Activated gamma-delta T cell treated with anti-CD3 and anti-CD28 coated beads, Interleukin-2, amount 50 U/mL, for 16 hours (primary cell): ENCODE measurements at places on chromosomes 5 and 9.

- no peak for DNase-seq
Observed at GRCh38 chr9:27192291-27192960, 83.4 kb downstream of the TEK start.

- no peak for DNase-seq
Observed at GRCh38 chr5:30100148-30100713, 1093.3 kb upstream of the CDH6 start.

DNA sequence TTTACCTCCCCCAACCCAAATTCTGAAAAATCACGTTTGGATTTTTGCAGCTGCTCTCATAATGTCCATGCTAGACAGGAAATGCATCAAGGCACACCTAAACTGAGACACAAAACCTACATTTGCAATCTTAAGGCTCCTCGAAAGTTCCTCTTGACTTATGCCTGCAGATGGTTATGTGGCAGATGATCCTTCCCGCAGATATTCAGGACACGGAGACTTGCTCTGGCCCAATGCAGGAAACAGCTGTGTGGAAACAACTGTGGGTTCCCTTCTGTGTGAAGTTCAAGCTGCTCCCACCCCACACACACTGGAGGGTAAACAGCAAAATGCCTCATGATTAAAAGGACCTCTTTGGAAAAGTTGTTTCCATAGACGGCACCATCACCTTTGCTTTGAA is 253.8 kb downstream of the EBF1 start:
- DNase-seq: no peak

DNA sequence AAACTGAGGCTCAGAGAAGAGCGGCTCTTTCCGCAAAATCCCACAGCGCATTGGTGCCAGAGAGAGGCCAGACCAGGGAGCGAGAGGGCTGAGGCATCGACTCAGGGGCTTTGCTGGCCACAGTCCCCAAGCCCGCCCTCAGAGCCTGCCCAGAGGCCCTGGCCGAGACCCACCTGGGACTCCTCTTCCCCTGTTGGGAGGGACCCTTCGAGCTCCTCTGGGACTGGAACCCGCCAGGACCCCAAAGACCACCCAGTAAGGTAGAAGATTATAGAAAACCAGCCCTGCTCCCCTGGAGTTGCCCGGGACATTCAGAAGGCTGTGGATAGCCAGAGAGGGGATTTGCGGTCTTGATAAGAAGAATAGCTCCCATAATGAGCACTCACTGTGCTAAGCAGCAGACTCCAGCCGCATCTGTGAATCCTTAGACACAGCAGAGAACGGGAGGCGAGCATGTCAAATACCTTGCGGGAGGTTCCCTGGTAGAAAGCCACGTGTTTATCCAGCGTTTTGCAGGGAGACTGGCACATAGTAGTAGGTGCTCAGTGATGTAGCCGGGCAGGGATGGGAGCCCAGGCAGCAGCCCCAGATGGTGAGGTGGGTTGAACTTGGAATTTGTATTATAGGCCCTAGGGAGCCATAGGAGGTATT is 651 bp upstream of the AK1 start:
- no peak for DNase-seq

GRCh38 chr5:17224858-17225511 is 7.6 kb downstream of the BASP1 start:
- no peak for DNase-seq

GRCh38 chr5:96747720-96748119 is 60.0 kb downstream of the ERAP1 start:
- DNase-seq: no peak

- DNase-seq: no peak
Observed at GRCh38 chr5:159909126-159909525, 7.2 kb upstream of the ADRA1B start.

GRCh38 chr5:14572836-14573235 is 8.8 kb upstream of the OTULINL start:
- no peak for DNase-seq

- DNase-seq: no peak
Observed at GRCh38 chr9:37383393-37383792, 39.1 kb upstream of the GRHPR start.

DNA sequence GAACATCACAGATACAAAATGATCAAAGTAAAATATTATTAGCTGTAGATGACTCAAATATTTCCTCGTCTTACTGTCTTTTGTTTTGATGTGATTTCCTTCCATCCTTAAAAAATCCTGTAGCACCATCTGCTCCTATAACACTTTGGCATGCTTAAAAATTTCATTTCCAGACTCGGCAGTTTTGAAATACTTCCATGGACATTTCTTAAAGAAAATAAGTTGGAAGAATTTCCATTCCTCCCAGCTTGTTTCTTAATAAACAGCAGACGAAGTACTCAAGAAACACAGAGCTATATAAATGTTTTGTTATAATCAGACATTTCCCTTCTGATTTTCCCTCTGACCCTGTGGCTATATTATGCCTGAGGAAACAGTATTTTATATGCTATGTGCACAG is 41.2 kb upstream of the SVEP1 start:
- no peak for DNase-seq

- no peak for DNase-seq
Observed at GRCh38 chr5:160260881-160261815, 31.8 kb downstream of the FABP6 start.

GRCh38 chr5:69231851-69232250 is 2.8 kb upstream of the CDK7 start:
- DNase-seq: no peak

DNA sequence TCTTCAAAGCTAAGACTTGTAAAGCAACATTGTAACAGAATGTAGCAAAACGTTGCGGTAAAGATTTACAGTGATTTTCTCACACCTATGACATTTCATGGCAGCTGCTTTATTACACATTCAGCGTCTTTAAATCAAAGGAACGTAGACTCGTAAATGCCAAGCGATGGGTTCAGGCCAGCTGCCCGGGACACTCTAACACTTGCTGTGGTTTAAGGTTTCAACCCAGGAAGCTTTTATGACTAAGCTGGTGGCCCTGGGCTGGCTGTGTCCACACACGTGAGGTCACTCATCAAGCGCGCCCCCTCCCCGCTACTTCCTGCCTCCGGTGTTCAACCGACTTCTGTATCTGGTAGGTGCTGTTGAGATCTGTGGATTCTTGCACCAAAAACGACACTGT is 2.5 kb downstream of the SLC6A18 start:
- no peak for DNase-seq

DNA sequence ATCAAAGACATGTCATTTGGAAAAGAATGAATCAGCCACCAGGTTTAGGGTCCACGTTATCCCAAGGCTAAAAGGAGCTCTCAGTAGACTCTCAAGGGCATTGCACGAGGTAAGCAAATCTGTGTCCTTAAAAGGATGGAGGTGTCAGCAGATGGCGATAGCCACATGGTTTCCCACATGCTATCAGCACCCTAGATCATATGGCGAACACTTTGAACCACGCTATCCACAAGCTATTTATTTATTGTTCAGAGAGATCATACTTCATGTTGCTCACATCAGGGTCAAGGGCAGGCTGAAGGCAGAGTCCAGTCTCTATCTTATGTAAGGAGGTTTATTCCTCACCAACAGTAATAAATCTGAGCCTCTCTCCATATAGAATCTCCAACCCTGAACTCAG is 43.7 kb downstream of the CDH6 start:
- no peak for DNase-seq

DNA sequence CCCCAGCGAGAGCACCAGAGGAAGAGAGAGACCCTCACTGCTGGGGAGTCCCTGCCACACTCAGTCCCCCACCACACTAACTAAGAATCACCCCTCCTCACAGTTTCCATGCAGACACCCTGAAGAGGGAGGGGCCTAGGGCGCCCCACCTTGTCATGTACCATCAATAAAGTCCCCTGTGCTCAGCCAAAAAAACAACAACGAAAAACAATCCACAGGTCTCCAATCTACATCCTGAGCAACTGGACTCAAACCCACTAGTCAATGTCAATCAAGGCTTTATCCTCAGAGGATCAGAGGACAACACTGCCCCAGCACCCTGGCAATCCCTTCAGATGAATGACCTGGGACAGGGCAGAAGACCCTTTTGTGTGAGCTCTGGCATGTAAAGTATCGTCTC is 210.1 kb upstream of the MSX2 start:
- no peak for DNase-seq

DNA sequence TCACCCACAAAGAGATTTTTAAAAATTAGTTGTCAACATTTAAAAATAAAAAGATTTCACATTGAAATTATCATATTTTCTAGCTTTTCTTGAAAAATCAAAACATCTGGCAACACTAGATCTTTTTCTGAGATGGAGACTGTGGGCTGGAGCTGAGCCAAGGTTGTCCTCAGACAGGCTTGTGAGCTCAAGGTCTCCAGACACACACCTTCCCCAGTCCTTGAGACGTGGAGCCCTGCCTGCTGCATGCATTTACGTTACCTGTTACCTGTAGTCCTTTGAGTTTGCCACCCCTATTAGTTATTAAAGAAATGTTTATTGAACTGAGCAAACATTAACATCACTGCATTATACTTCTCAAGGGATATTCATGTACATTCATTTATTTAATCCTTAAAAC is 87.5 kb upstream of the TLE1 start:
- no peak for DNase-seq

- no peak for DNase-seq
Observed at GRCh38 chr5:167463939-167464338, 827.5 kb upstream of the WWC1 start.

- no peak for DNase-seq
Observed at GRCh38 chr9:130959809-130960334, 20.8 kb upstream of the FIBCD1 start.

- no peak for DNase-seq
Observed at GRCh38 chr9:131447600-131447999, 53.7 kb downstream of the PRRC2B start.

GRCh38 chr9:105305856-105306255 is 61.4 kb downstream of the SLC44A1 start:
- DNase-seq: no peak

DNA sequence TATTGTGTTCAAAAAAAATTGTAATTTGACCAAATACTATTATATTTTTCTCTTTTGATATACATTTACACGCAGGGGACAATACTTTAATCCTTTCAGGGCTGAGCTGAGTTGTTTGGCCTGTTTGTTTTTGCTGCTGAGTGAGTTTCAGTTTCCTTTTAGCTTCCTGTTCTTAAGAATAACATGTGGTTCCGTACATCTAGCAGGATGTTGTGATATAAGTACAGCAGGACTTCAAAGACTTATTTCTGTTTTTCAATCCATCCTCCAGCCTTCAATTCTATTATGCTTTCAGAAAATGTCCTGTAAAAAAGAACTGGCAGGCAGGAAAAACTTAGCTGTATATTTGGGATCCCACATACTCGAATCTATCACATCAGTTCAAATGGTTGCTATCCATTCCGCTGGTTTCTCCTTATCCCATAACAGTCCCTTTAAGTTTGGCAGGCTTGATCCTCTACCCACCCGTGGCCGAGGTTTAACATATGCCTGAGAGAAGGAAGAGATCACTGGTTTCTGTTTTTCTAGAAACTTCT is 1037.3 kb upstream of the ACO1 start:
- DNase-seq: no peak

DNA sequence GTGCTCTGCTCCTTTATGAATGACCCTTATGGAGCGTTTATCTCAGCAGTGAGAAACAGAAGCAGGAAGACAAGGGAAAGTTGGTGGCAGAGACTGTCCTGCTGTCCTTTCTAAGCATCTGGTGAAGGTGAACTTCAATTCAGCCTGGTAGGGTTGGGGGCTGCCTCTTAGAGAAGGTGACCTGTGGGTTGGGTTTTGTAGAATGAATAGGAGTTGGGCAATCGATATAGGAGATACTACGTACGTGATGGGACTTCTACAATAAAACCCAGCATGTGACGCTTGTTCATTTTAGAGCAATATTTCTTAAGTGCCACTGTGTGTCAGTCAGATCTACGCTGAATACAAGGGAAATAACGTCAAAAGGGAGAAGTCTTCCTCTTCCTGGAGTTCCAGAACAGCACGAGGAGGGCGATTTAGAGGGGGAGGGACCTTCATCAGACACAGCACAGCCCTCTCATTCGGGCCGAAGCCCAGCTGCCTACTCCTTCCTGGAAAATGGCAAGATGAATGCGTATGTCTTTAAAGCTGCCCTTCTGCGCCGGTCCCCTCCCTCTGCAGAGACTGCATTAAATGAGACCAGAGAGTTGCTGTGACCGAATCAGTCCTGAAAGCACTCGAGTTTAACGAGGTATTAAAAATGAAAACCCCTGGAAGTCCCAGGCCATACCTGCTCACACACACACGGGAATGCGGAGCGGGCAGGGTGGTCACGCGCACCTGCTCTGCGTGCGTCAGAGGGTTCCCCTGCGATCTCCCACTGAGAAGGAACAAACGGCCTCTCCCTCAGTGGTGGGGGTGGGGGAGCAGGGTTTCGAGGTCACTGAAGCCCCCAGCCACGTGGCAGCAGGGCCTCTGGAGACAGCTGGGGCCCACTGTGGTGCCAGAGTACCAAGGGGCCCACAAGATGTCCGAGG is 85.3 kb upstream of the SARDH start:
- no peak for DNase-seq

- no peak for DNase-seq
Observed at GRCh38 chr9:81980568-81980967, 8.0 kb upstream of the SPATA31D1 start.

DNA sequence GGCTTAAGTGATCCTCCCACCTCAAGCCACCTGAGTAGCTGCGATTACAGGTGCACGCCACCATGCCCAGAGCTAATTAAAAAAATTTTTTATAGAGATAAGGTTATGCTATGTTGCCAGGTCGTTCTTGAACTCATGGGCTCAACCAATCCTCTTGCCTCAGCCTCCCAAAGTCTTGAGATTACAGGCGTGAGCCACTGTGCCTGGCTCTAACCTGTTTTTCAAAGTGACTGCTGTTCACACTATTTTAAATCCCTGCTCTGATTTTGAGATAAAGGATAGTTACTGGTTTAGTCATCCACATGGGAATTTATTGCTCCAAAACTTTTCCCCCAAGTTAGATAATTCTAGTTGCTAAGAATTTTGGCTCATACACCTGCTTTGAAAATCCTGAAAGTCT is 48.2 kb upstream of the MTMR12 start:
- DNase-seq: no peak

DNA sequence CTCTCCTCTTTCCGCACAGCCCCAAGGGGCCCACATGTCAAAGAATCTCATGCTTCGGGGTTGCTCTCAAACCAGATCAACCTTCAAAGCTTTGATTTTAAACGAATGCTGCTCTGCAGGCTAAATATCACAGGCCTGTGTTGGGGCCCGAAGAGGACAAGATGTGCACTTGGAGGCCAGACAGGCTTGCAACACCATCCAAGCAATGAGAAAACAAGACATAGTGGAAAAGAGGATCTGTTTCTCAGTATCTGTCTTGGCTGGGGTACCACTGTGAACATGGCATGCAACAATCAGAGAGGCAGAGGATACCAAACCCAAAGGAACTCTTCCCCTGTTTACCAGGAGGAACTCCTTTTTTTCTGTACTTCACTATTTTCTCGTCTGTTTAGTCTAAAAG is 321.8 kb downstream of the SLIT3 start:
- no peak for DNase-seq

GRCh38 chr9:129845373-129845772 is 10.1 kb downstream of the USP20 start:
- DNase-seq: no peak

GRCh38 chr5:89128906-89129625 is 246.1 kb upstream of the MEF2C start:
- no peak for DNase-seq

- no peak for DNase-seq
Observed at GRCh38 chr5:82537687-82538306, 259.6 kb upstream of the RPS23 start.
